Foreskin fibroblast (primary cell): ENCODE measurements at places on chromosomes 16 and 17.

GRCh38 chr17:63975541-63976092 is 2.9 kb upstream of the SCN4A start:
- no peak for DNase-seq

- DNase-seq, result no peak
Measured at GRCh38 chr16:31325171-31325570, 29.8 kb upstream of the ITGAX start.

- no peak for DNase-seq
Measured at GRCh38 chr17:69913216-69913615, 161.8 kb upstream of the KCNJ16 start.

- DNase-seq, result no peak
Measured at GRCh38 chr16:89175280-89176146, 4.0 kb downstream of the CDH15 start.

DNA sequence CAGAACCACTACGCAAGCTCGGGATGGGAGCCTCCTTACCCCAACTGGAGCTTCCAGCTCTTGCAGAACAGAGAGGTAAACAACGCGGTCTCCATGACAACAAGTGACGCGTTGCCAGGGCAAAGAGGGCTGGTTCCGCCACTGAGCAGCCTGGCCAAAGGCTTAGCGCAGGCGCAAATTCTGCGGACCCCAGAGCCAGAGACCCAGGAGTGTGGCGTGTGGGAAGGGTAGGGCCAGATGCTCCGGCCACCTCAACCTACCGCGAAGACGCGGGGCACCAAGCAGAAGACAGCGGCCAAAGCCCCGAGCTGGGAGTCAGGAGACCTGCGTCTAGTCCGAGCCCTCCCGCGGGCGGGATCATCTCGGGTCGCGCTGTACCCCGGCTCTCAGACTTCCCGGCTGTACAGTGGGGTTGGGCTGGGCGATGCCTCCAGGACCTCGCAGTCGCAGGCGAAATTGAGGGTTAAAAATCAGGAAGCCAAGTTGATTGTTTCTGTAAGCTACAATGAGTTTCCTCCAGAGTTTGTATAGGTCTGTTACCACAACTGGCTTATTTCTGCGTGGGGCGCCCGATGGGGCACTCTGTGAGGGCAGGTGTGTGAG is at the start of gene TEKT1:
Gene TEKT1 (minus strand): TSS at position 69 of the 603 bp plus-strand sequence. CDS start 1,353 bp downstream, outside the sequence.
- DNase-seq, result peak; percentile 76

DNA sequence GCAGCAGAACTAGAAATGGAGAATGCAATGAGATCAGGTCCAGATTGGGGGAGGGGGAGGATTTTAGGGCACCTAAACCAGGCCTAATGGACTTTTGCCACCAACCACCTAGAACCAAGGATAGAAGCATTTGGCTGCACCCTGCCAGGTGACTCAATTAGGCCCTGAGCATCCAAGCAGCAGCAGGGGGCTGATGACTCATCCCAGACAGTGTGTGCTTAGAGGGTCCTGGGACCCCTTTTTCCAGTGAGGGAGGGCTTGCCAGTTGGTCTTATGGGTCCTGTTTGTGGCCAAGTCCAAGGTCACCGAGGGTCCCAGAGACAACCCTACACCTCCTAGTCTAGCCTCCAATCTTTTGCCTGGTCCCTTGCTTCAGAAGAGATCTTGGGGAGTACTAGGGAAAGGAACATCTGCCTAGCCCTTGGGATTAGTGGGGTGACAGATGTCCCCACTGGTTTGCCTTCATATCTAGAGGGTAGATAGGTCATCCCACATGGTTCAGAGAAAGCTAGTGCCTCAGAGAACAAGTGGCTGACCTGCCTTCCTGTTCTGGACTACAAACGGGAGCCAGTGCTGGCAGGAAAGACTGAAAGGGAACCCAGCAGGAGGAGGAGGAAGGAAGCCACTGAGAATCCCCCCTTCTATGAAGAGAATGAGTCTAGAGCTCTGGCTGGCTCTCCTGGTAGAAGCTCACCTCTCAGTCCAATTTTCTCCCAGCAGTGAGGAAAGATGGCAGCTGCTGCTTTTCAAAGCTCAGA is 1.6 kb upstream of the TBKBP1 start:
- DNase-seq, result no peak

GRCh38 chr17:50332196-50332595 is 13.7 kb upstream of the XYLT2 start:
- DNase-seq, result peak; percentile 26

DNA sequence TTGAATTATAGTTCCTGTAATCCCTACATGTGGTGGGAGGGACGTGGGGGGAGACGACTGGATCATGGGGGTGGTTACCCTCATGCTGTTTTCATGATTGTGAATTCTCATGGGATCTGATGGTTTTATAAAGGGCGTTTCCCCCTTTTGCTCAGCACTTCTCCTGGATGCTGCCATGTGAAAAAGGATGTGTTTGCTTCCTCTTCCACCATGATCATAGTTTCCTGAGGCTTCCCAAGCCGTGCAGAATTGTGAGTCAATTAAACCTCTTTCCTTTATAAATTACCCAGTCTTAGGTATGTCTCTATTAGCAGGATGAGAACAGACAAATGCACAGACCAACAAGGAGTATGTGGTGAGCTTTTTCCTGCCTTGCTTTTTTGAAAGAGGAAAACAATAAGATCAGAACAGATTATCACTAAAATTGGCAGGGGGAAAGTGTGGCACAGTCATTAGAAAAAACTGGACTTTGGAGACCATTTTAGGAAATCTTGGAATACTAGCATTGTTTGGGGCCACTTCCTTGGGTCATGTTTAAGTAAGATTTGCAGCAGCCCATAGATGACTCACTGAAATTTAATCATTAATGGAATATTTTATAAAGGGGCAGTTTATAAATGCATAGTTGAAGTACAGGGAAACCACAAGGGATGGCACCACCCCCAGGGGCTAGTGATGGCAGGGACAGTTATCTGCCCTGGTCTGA is 352.8 kb downstream of the CDH13 start:
- DNase-seq, result no peak

- DNase-seq, result no peak
Measured at GRCh38 chr17:72297326-72298115, 176.7 kb downstream of the SOX9 start.

DNA sequence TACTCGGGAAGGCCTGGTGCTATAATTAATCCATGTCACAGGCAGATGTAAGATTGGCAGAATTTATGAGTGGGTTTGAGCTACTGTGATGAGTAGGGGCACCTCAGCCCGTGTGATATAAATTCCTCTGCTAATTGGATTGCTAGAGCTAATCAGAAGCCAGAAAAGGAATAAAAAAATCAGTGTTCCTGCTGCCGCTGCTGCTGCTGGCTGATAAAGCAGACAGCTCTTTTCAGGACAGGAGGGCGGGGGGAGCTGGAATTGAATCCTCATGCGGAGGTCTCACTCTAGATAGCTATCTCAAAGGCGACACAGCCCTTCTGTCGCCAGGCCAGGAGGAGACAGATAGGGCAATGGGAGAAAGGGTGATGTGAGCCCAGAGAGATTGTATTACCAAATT is 182.7 kb upstream of the ZFHX3 start:
- no peak for DNase-seq

GRCh38 chr16:12587170-12587569 is 216.5 kb downstream of the CPPED1 start:
- DNase-seq, result no peak

DNA sequence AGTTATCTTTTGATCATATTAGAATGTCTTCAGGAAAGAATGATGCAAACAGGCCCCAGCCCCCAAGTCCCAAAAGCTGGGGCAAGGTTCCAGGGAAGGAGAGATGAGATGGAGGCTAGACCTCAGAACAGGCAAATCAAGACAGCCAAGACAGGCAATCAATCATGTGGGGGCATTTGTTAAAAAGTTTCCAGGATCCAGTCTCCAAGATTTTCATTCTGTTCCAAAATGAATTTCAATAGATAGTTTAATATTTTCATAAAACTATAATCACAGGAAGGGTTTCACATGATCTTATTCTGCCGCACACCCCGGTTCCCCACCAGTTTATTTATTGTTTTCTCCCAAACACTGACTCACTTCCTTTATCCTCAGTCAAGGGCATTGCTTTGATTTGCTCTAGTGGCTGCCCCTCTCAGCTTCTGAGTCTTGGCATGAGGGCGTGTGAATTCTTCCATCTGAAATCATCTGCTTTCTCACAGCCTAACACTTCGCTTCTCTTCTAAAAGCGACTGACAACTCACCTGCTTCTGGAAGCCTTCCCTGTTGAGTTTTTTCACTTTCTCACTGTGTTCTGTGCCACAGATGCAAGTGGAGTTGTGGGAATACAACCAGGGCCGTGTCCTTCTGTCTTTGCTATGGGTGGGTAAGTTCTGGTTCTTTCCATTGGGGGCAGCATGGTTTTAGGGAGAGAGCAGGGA is 12.2 kb upstream of the TERF2 start:
- DNase-seq, result peak; percentile 88

- no peak for DNase-seq
Measured at GRCh38 chr17:6092903-6093468, 22.8 kb downstream of the WSCD1 start.

GRCh38 chr16:52563767-52564611 is 17.0 kb upstream of the TOX3 start:
- DNase-seq, result no peak
